ENCODE measurements at places on chromosomes 2 and 18. TPM values are rescaled to one million over a fixed set of nuclear protein-coding genes. Genes with fewer than 3 reads are reported as not detected.
A peak's percentile ranks its signal among the peaks of the same experiment; 100 is the strongest.

GRCh38 chr2:127051116-127052056, 55.6 kb downstream of the BIN1 start:
- H3K27me3 ChIP-seq = no peaks in the 10 kb centered on the region
- no peak overlapping the region for H3K4me3 ChIP-seq
- no peaks in the 10 kb centered on the region for H3K4me1 ChIP-seq
- peak; percentile 29 for DNase-seq

WNT10A gene
- total RNA-seq = 0.14 TPM

GRCh38 chr2:237456200-237456843, 30.7 kb upstream of the MLPH start:
- DNase-seq = no peak
- no peak overlapping the region for H3K4me3 ChIP-seq
- no peaks in the 10 kb centered on the region for H3K36me3 ChIP-seq

GRCh38 chr18:10560452-10561045, 34.7 kb downstream of the NAPG start:
- no peak overlapping the region for H3K27ac ChIP-seq
- no peak overlapping the region for H3K4me3 ChIP-seq
- H3K4me1 ChIP-seq = no peaks in the 10 kb centered on the region
- DNase-seq = peak; percentile 92

DNA sequence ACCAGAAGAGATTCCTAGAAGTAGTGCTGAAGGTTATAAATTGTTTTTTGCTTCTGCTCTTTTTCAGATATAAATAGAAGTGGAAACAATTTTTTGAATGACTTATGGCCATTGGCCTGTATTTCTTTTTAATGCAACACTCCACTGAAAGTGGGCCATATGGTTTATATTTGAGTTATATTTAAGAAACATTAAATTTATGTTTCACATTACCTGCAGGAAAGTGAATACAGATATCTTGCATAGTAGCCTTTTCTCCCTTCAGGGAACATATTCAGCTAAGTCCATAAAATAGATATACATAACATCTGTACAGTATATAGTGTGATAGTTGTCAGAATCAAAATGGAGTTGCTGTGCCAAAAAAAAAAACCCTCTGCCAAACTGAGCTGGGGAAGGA, 53.1 kb upstream of the EFEMP1 start:
- no peak for DNase-seq
- H3K27ac ChIP-seq = no peak overlapping the region
- H3K27me3 ChIP-seq = no peaks in the 10 kb centered on the region
- H3K4me1 ChIP-seq = no peaks in the 10 kb centered on the region
- no peaks in the 10 kb centered on the region for H3K36me3 ChIP-seq
- H3K4me3 ChIP-seq = no peak overlapping the region

DNA sequence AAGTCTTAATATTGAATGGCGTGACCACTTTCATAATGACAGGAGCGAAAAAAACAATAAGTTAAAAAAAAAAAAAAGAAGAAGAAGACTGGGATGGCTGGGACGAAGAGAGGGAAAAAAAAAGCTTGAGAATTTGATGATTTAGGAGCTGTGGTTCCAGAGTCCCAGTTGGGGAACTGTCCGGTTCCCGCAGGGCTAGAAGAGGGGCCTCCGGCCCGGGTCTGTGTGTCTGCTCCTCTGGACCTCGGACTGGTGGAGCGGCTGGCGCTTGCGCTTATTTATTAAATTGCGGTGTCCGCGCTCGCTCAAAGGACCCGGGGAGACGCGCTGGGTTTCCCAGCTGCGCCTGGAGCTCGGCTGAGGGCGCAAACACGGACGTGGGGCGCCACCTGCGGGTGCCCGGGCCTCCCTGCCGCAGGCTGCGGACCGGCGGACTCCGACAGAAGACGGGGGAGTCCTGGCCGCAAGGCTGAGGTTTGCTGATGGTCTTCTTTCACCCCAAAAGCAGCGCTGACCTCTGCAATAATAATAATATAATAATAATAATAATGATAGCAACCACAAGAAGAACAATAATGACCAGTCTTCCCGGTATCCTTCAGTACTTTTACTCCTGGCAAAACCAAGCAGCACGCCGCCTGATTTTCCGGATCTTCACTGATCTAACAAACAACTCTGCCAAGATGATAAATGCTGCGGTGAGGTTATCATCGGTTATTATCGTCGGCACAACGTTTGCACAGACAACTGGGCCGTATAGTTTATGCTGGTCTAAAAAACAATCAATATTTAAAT, at the start of gene CBLN2:
Gene CBLN2, minus strand, starts transcription at position 251 of the 795 bp plus-strand sequence. CDS start 2,182 bp downstream, outside the sequence.
- no peak within 1 kb of the TSS for H3K4me3 ChIP-seq
- no peaks in the 10 kb centered on the region for H3K4me1 ChIP-seq
- peak; percentile 42 for DNase-seq
- no peak within 1 kb of the TSS for H3K27ac ChIP-seq

DNA sequence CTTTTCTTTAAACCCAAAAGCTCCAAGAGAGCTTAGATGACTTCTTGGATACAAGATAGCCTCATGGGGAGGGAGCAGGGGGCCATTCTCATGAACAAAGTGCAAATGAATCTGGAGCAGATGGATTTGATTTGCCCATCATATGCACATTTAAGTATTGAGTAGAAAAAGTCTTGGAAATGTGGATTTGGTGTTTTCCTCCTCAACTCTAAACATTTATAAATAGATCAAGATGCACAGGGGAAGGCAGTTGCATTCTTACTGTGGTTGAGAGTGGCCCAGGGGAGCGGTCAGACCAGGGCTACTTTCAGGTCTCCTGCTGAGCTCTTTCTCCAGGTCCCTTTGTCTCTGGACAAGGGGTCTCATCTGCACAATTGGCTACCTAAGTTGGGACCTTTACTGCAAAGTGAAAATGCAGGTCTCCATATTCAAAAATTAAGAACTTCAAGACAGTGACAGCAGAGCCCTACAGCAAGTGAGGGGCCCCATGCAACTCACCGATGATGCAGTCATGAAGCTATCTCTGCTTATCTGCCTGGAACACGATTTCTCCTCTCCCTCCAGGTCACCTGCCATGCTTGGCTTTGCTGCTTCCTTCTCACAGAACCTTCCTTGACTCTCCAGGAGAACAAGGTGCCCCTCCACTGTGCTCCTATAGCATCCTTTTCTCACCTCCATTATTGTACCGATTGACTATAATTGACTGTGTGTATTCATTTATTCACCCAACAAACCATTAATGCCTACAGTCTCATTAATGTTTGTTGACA, 145.4 kb downstream of the LPIN1 start:
- H3K27me3 ChIP-seq = no peaks in the 10 kb centered on the region
- H3K4me1 ChIP-seq = no peaks in the 10 kb centered on the region
- no peak overlapping the region for H3K4me3 ChIP-seq
- H3K27ac ChIP-seq = no peak overlapping the region
- DNase-seq = no peak

DNA sequence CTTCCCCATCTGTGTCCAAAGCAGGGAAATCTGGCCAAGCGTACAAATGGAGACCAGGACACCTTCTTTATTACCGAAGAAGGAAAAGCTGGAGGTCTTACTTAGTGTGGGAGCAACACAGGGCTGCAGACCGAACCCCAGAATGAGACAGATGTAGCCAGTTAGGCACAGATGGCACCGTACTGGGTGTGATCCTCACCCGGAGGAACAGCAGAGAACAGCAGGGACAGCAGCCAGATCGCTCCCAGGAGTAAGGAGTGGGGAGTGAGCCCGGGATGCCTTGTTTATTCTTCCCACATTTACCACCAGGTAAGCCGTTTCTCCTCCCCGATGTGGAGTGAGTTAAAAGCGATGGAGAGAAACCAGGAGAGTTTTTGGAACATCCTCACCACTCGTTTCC, 150.7 kb upstream of the SPRED2 start:
- H3K27me3 ChIP-seq = no peaks in the 10 kb centered on the region
- H3K4me3 ChIP-seq = no peak overlapping the region
- no peak for DNase-seq
- H3K27ac ChIP-seq = no peak overlapping the region
- H3K36me3 ChIP-seq = no peaks in the 10 kb centered on the region

- no peaks in the 10 kb centered on the region for H3K27me3 ChIP-seq
- H3K4me3 ChIP-seq = no peak overlapping the region
- no peak overlapping the region for H3K27ac ChIP-seq
- peaks cover 55% of the 10 kb centered on the region for H3K4me1 ChIP-seq
- H3K36me3 ChIP-seq = no peaks in the 10 kb centered on the region
- no peak for DNase-seq
These were observed 2.8 kb downstream of the SH3RF3 start for GRCh38 chr2:109131777-109132176.

- no peak overlapping the region for H3K4me3 ChIP-seq
- peak; percentile 19 for DNase-seq
- no peaks in the 10 kb centered on the region for H3K36me3 ChIP-seq
- H3K27ac ChIP-seq = no peak overlapping the region
These were observed 148.3 kb upstream of the KLHL14 start for GRCh38 chr18:32920796-32921787.

- H3K36me3 ChIP-seq = no peaks in the 10 kb centered on the region
- DNase-seq = no peak
- H3K4me1 ChIP-seq = no peaks in the 10 kb centered on the region
These were observed 138.7 kb downstream of the DOK6 start for GRCh38 chr18:69539404-69539803.

FAM237A gene
- not detected for total RNA-seq

DNA sequence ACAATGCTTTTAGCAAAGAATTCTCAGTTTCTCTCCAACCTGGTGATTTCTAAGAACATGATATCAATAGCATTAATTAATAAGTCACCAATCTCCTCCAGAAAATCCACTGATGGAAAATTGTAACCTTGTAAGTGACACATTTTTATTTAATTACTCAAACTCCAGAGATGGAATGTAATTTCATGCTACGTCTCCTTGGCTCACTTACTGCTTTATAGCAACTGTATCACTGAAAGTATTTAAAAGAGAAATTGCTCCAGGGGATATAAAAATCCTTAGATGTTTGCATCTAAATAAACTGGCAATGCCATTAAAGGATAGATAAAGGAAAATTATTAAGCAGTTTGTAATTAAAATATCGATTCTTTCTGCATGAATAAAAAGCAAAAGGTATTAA, 325.4 kb downstream of the TSN start:
- no peak overlapping the region for H3K4me3 ChIP-seq
- no peaks in the 10 kb centered on the region for H3K4me1 ChIP-seq
- no peak overlapping the region for H3K27ac ChIP-seq
- DNase-seq = no peak
- H3K36me3 ChIP-seq = no peaks in the 10 kb centered on the region
- no peaks in the 10 kb centered on the region for H3K27me3 ChIP-seq

INHA gene
- total RNA-seq = 135 TPM

RAX gene
- total RNA-seq = not detected

DNA sequence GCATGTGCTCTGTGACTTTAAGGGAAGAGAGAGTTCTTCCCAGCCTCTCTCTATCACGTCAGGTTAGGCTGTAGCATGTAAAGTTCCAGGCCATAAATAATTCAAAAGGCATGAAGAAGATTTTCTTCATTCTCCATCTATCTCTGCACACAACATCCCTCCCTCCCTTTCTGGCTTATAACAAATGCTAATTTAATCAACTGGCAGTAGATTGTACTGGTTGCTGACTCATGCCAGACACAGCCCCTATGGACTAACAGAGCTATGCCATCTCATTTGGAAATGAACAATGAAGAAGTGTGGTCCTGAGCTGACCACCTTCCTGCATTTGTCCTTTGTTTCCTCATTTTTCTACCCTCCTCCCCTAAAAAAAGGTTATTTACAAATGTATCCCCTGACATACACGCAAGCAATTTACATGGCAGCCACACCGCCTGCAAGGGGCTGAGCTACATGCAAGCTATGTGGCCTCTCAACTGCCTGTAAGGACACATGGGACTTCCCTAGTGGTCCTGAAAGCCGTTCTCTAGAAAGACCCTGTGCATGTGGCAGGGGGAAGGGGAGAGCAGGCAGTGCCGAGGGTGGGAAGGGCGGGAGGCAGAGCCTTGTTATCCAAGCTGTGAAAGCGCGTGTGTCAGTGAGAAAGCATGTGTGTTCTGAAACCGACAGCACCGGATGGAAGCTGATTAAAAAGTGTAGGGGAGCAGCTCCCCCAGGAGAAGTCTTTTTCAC, 90.9 kb upstream of the KLF7 start:
- peaks cover 19% of the 10 kb centered on the region for H3K4me1 ChIP-seq
- no peak overlapping the region for H3K4me3 ChIP-seq
- no peak overlapping the region for H3K27ac ChIP-seq
- H3K27me3 ChIP-seq = no peaks in the 10 kb centered on the region
- DNase-seq = no peak
- no peaks in the 10 kb centered on the region for H3K36me3 ChIP-seq

GULP1 gene
- 50.2 TPM for total RNA-seq

- H3K27ac ChIP-seq = no peak overlapping the region
- no peaks in the 10 kb centered on the region for H3K4me1 ChIP-seq
- no peak overlapping the region for H3K4me3 ChIP-seq
These were observed 338.4 kb upstream of the SLC39A10 start for GRCh38 chr2:195318440-195319111.

DNA sequence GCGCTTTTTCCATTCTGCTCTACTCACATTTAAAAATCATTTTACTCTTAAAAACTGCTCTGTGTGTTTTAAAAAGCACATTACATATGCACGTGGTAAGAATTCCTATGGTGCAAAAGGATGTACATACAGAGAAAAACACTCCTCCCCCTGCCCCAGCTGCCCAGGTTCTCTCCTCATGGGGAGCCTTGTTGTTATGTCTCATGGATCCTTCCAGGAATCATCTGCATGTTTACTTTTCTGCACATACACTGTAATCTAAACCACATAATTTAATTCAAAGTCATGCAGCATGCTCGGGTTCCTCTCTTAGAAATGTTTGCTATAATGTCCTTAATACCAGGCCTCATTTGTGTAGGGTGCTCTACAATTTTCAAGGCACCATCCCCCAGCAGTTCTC, 243.3 kb downstream of the LOXHD1 start:
- H3K4me3 ChIP-seq = no peak overlapping the region
- no peaks in the 10 kb centered on the region for H3K27me3 ChIP-seq
- H3K36me3 ChIP-seq = no peaks in the 10 kb centered on the region
- H3K27ac ChIP-seq = no peak overlapping the region
- peaks cover 15% of the 10 kb centered on the region for H3K4me1 ChIP-seq
- DNase-seq = no peak

LYPD6 gene
- total RNA-seq = 0.10 TPM

DNA sequence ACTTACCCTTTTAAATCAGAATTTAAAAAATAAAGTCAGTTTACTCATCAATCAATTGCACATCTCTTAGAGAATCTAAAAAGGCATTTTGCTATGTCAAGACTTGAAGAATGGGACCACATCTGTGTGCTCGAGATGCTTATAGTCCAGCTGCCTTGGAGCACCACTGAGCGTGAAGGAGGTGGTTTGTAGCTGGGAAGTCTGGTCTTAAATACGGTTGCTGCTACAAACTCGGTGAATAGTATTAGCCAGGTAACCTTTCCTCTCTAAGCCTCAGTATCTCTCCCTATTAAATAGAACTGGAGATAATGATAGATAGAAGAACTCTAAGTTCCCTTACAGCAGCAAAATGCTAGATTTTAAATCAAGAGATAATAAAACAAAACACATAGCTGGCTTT, 289.7 kb downstream of the TRIB2 start:
- H3K36me3 ChIP-seq = no peaks in the 10 kb centered on the region
- H3K27ac ChIP-seq = peak overlapping the region; percentile 15
- peak overlapping the region; percentile 15 for H3K4me3 ChIP-seq
- no peaks in the 10 kb centered on the region for H3K27me3 ChIP-seq
- no peak for DNase-seq

GRCh38 chr18:48433541-48433940, 24.4 kb upstream of the ZBTB7C start:
- H3K36me3 ChIP-seq = no peaks in the 10 kb centered on the region
- DNase-seq = no peak
- no peaks in the 10 kb centered on the region for H3K4me1 ChIP-seq
- no peak overlapping the region for H3K27ac ChIP-seq
- no peak overlapping the region for H3K4me3 ChIP-seq
- no peaks in the 10 kb centered on the region for H3K27me3 ChIP-seq

GRCh38 chr18:44741085-44741484, 60.4 kb downstream of the SETBP1 start:
- no peak for DNase-seq
- H3K27me3 ChIP-seq = peaks cover 5% of the 10 kb centered on the region
- H3K4me3 ChIP-seq = no peak overlapping the region
- no peaks in the 10 kb centered on the region for H3K36me3 ChIP-seq
- H3K27ac ChIP-seq = no peak overlapping the region

All from adrenal gland (tissue), 19 donors.